Naive B cell (primary cell): ENCODE measurements at places on chromosomes 7 and 10. TPM values are rescaled to one million over a fixed set of nuclear protein-coding genes. Genes with fewer than 3 reads are reported as not detected.

GRCh38 chr10:51340366-51340765, 266.1 kb downstream of the PRKG1 start:
- DNase-seq = no peak

TAS2R5 gene
- 0.64 TPM for polyA plus RNA-seq

DNA sequence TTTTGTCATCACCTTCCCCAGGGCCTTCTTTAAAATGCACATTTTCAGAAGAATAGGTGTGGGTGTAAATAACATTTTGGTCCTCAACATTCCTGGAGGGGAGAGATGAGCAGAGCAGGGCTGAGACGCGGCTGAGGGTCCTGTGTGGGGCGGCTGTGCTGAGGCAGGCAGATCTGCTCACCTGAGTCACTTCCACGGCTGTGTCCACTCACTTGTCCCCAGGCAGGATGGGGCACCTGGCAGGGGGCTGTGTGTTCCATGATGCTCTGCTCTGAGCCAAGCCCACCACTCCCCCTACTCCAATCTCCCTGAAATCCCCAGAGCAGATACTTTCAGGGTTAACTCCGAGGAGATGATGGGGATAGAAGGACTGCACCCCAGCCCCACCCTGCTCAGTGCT, 93.8 kb downstream of the GLRX3 start:
- no peak for DNase-seq

DNA sequence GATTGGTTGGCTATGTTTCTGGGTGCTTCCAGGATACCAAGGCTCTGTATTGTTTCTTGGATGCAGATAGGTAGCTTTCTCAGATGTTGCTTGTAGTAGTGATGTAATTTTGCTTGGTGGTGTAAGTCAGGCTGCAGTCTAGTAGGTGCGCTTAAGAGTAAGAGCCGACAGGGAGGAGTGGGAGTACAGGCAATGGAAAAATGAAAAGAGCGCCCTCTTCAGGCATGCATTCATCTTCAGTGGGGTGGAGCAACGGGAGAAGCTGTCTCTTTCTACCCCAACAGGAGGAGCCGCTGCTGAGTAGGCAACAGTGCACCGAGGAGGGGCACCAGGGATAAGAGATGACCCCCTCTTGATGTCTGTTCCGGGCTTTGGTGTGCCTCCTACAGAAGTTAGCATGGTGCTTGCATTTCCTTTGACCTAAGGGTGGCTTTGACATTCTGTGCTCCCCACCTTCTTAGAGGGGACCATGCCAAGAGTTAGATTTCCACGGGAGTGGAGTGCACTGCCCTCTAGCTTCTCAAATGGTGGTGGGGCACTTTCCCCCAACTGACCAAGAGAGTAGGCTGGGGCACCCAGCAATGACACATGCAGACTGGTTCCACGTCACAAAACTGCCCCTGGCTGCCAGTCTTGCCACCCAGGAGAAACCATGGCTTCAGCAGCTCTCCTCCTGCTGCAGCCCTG, 56.1 kb downstream of the ZNF783 start:
- no peak for DNase-seq

- peak; percentile 75 for DNase-seq
These were observed 14.0 kb downstream of the DNAJB12 start for GRCh38 chr10:72340510-72341261.

DNA sequence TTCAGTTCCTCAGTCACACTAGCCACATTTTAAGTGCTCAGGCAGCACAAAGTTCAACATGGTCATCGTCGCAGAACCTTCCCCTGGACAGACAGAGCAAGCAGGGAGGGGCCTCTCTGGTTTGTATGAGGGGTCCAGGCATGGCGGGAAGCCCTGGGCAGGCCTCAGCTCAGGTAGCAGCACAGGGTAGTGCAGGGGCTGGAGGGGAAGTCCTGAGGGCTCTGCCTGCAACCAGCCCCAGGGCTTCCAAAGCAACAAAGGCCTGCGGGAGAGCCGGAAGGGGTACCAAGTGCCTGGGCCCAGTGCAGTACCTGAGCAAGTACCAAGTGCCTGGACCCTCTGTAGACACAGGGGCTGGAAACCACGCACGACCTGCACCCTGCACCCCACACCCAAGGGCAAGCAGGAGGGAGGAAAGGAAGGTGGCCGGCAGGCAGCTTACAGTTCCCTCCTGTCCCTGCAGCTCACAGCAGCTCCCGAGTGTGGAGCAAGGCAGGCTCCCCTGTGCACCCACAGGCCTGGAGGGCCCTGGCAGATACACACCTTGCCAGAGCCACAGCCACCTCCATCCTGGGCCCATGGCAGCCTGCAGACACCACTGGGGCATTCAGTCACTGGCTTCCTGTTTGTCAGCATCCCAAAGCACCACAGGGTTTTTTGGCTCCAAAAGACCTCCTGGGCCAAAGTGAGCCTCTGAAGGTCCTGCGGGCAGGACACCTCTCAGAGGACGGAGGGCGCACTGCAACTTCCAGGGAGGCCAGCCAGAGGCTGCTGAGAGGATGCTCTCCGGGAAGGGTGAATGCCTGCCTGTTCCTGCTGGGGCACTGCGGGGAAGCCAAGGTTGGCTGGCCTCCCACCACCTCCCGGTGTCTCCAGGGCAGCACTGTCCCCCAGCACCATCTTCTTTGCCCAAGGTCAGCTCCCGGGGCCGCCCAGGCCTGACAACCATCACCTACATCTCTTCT, 6.5 kb upstream of the RET start:
- no peak for DNase-seq

- no peak for DNase-seq
These were observed 30.5 kb upstream of the MKRN1 start for GRCh38 chr7:140509789-140510188.

ATOH7 gene
- not detected for polyA plus RNA-seq
